Thyroid gland (tissue), 4 donors: ENCODE measurements at places on chromosomes 7 and 10. TPM values are rescaled to one million over a fixed set of nuclear protein-coding genes. Genes with fewer than 3 reads are reported as not detected.

- H3K36me3 ChIP-seq: no peaks in the 10 kb centered on the region
- H3K4me3 ChIP-seq: no peak overlapping the region
- no peak overlapping the region for H3K27ac ChIP-seq
These were observed 21.8 kb upstream of the EIF5AL1 start for GRCh38 chr10:79490400-79491142.

- no peaks in the 10 kb centered on the region for H3K36me3 ChIP-seq
- no peak for DNase-seq
- H3K4me3 ChIP-seq: no peak overlapping the region
- H3K27me3 ChIP-seq: no peaks in the 10 kb centered on the region
These were observed 266.0 kb downstream of the BBS9 start for GRCh38 chr7:33395340-33395739.

GRCh38 chr10:31650010-31650409 lies 278.6 kb downstream of the ARHGAP12 start:
- H3K4me3 ChIP-seq: no peak overlapping the region
- H3K4me1 ChIP-seq: no peaks in the 10 kb centered on the region
- DNase-seq: peak; percentile 17
- no peaks in the 10 kb centered on the region for H3K27me3 ChIP-seq
- no peaks in the 10 kb centered on the region for H3K36me3 ChIP-seq
- no peak overlapping the region for H3K27ac ChIP-seq

DNA sequence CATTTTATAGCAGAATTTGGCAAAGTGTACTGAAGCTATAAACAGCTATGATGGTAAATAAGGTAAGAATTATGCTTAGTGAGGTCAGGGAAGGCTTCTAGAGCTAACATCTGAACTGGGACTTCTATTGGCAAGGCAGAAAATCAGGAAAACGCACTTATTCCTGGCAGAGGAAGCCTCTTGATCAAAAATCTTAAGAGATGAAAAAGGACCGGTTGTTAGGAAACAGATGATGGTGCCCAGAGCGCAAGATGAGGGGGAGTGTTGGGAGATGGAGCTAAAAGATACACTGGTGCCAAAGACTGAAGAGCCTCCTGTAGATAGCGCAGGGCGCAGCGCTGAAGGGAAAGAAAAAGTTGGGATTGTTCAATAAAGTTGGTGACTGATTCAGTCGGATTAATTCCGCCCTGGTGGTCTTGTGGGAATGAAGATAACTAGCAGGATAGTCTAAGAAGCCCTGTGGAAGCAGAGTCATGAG lies 550 bp upstream of the CALU start:
- DNase-seq: no peak
- peak overlapping the region; percentile 90 for H3K27ac ChIP-seq
- no peaks in the 10 kb centered on the region for H3K27me3 ChIP-seq
- H3K36me3 ChIP-seq: no peaks in the 10 kb centered on the region
- H3K4me1 ChIP-seq: peaks cover 23% of the 10 kb centered on the region
- H3K4me3 ChIP-seq: peak overlapping the region; percentile 91

DNA sequence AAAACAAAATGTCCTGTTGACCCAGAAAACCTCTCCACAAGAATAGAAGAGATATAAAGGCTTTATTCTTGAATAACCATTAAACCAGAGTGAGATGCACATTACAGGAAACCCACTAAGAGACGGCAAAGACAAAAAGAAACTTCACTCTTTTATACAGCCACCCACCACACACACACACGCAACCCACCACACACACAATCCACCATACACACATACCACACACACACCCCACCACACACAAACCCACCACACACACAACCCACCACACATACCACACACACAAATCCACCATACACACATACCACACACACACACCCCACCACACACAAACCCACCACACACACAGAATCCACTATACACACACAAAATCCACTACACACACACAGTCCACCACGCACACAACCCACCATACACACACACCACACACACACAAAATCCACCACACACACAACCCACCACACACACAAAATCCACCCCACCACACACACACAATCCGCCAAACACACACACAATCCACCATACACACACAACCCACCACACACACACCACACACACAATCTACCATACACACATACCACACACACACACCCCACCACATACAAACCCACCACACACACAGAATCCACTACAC lies 9.5 kb upstream of the REPIN1 start:
- no peak for DNase-seq
- H3K27me3 ChIP-seq: no peaks in the 10 kb centered on the region
- H3K4me3 ChIP-seq: no peak overlapping the region

- DNase-seq: no peak
- H3K27me3 ChIP-seq: no peaks in the 10 kb centered on the region
- no peak overlapping the region for H3K4me3 ChIP-seq
- H3K27ac ChIP-seq: no peak overlapping the region
- H3K36me3 ChIP-seq: no peaks in the 10 kb centered on the region
These were observed 164.9 kb downstream of the TMEM178B start for GRCh38 chr7:141238596-141239243.

DNA sequence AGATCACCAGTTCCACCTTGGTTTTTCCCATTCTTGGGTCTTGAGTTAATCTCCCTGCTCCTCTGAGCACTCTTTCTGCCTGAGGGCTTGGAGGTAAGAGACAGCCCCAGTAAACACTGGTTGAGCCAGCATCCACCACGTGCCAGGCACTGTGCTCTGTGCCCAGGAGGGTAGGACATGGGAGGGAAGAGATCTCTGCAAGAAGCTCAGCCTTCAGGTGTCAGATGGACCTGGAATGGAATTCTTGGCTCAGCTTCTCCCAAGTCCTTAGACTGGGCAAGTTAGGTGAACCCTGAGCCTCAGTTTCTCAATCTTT lies 2.5 kb downstream of the ZYX start:
- H3K36me3 ChIP-seq: peaks cover 8% of the 10 kb centered on the region
- H3K4me1 ChIP-seq: peaks cover 54% of the 10 kb centered on the region
- no peak for DNase-seq
- no peak overlapping the region for H3K4me3 ChIP-seq

GRCh38 chr10:11017000-11017569 lies 587 bp upstream of the CELF2 start:
- no peak for DNase-seq
- H3K27me3 ChIP-seq: no peaks in the 10 kb centered on the region
- no peaks in the 10 kb centered on the region for H3K36me3 ChIP-seq

IL2RA gene
- total RNA-seq: 1.7 TPM

PPRC1 gene
- total RNA-seq: 17.2 TPM

TDRD1 gene
- 0.22 TPM for total RNA-seq
